Globus pallidus (tissue), 1 donor: ENCODE measurements at places on chromosomes 12 and 14.

- no peak for DNase-seq
Measured at GRCh38 chr12:102478405-102479098, 1.8 kb downstream of the IGF1 start.

- no peak for DNase-seq
Measured at GRCh38 chr12:91628656-91629055, 446.0 kb upstream of the DCN start.

DNA sequence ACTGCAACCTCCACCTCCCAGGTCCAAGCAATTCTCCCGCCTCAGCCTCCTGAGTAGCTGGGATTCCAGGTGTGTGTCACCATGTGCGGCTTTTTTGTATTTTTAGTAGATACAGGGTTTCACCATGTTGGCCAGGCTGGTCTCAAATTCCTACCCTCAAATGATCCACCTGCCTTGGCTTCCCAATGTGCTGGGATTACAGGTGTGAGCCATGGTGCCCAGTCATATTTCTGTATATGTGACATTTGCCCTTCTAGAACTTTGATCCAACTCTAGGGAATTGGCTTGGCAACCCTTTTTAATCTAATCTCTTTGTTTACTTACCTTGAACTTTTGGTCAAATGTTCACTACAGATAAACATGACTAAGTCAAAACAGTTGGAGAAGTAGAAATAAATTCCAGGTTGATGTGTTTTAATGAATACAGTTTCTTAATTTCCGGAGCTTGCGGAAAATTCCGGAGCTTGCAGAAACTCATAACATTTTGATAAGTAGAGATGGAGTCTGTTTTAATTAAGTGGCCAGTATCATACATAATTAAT is 11.5 kb upstream of the PEBP1 start:
- no peak for DNase-seq

DNA sequence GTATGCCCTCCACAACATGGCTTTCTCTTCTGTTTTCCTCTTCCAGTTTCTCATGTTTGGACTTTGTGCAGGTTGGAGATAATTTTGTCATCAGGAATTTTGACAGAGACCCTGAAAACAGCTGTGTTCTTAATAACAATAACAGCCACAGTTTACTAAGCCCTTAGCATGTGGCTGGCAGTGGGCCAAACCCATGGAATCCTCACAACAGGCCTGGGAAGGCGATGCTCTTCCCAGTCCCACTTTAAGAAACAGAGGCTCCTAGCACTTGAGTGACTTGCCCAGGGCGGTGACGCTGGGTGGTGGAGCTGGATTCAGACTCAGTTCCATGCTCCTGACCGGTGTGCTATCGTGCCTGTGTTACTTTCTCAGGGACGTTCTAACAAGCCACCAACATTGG is 20.1 kb upstream of the PLEKHG3 start:
- DNase-seq = no peak
